ENCODE measurements at places on chromosomes 12 and 14.

DNA sequence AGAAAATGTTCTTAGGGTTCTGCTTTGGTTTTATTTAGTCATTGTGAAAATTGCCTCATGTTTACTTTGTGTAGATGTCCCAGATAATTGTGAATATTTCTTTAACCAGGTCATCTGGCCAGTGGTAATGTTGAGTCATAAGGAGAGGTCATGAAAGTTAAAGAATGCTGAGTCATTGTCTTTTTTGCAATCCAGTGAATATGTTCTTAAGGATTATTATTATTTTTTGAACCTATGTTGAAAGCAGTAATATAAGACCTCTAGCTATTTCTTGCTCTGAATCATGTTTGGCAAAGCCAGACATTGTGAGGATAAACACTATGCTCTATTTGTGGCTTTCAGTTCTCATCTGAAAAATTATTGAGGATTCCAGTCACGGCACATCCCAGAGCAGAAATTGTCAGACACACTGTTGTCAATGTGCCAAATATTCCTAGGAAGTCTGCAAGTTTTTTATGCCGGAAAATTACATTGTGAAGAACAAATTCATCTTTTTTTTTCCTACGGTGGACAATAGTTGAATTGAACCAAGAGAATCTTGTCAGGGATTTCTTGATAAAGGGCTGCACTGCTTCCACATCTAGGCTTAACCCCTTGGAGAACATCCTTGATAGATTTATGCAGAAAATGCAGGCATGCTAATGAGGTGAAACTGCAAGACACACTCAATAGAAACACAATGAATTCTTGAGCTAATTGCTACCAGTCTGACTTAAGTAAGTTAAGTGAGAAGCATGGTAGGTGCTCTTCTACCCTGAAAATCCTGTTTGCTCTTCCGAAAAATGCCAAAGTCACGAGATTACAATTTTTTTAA is 369.6 kb downstream of the ATP23 start:
- DNase-seq: no peak

DNA sequence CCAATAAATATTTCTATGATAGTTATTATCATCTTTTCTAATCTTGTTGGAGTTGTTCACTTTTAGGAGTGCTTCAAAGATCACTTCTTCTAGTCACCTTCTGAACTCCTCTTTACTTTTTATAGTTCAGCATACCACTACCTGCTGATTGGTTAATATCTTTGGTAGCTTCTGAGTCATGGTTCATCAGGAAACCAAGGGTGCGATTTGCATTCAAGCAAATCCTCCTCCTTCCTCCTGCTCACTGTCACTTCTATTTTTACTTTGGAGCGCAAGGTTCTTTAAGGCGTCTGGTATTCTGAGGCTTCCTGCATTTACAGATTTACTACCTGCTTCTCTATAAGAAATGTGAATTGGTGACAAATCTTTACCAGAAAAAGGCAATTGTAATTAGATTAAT is 24.0 kb downstream of the SYT1 start:
- no peak for DNase-seq

DNA sequence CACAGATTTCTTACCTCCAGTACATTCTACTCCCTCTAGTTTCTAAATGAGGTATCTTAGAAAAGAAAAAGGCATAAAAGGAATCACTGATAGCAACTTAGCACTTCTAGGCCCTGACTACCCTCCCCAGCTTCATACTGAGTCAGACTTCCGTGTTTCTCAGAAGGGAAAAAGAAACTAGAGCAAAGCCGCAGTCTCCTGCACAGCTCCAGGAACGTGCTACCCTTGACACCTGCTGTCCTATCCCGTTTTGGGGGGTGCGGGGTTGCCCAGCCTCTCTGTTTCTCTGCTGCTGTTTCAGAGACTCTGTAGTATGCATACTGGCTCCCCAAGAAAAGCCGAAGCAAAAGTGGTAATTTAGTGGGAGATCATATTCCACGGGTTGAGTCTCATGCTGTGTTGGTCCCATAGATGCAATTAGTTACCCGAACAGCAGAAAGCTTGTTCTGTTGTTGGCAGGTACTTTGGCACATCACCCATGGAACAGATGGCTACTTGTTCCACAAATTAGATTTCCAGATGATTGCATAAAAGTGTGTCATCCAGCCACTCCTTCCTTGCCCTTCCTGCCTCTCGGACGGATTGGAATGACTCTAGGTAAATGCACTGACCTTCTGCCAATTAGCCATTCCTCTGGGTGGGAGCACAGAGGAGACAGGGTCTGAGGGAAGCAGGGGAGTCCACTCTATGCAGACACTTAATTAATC is 438.1 kb downstream of the FUT8 start:
- no peak for DNase-seq

GRCh38 chr12:98856897-98857540 is 211.9 kb downstream of the APAF1 start:
- no peak for DNase-seq

- DNase-seq: no peak
Measured at GRCh38 chr14:84825481-84826251, 704.3 kb upstream of the FLRT2 start.

DNA sequence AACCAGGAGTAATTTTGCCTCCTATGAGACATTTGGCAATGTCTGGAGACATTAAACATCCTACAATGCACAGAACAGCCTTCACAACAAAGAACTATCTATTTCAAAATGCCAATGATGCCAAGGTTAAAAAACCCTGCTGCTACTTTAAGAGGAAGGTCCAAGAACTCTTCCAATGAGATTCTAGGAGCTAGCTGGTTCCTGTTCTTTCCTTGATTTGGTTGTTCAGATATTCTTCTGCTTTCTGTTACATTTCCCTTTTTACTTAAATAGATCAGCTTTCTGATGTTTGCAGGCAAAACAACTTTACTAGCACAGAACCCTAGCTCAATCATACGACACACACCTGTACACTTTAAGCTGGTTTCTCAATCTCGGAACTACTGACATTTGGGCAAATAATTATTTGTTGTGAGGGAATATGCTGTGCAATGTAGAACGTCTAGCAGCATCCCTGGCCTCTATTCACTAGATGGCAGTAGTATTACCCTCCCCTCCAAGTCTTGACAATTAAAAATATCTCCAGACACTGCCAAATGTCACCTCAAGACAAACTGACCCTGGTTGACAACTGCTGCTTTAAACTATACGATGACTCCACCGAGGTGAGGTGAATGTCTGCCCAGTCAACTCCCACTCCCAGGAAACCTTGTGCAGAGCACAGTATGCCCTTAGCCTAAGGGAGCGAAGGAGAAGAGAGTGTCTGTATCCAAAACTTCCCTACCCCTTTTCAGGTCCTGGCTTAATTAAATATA is 4.4 kb downstream of the BLTP3B start:
- DNase-seq: no peak

DNA sequence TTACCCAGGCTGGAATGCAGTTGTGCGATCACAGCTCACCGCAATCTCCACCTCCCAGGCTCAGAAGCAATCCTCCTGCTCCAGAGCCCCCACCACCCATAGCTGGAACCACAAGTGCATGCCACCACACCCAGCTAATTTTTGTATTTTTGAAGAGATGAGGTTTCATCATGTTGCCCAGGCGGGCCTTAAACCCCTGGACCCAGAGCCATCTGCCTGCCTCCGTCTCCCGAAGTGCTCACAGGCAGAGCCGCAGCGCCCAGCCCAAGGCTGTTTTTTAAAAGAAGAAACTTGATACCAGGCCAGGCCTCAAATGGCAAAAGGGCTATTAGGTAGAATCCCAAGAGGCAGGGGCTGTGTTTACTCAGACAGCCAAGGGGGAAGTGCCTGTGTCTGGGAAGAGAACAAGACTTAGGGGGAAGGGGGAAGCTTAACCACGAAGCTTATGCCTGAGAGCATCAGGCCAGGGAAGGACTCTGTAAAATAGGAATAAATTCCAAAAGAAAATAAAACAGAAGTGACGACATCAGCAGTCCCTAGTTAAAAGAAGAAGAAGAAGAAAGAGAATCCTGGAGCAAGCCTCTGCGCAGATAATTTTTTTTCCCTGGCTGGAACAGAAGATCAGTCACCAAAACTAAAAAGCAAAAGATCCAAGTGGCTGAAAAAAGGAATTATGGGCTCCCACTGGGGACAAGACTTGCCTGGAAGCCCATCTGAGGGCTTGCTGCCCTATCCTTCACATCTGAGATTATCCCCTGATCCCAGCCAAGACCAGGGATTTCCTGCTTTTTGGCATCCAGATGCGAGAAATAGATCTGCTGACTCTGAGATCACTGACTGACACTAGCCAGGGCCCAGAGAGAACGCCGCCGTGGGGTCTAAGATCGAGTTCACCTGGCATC is 170.5 kb downstream of the NDUFA12 start:
- no peak for DNase-seq

DNA sequence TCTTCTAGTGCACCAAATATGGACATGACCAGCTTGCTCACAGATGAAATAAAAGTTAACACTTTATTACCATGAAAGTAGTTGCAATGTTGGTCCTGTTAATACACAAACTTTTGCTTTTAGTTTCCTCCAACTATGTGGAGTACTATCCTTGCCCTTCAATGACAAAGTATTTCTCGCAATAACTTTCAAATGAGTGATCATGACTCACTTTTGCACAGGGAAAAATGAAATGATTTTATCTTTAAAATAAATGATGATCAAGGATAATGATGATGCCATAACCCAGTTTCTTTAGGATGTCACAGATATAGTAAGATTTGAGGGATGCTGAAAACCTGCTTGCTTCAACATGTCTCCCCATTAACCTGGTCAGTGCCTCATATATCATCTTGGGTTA is 254.0 kb upstream of the KITLG start:
- no peak for DNase-seq

- no peak for DNase-seq
Measured at GRCh38 chr12:58408516-58408915, 467.1 kb downstream of the ATP23 start.

GRCh38 chr12:90058704-90059103 is 350.1 kb upstream of the ATP2B1 start:
- no peak for DNase-seq

GRCh38 chr12:101925361-101925760 is 48.0 kb downstream of the DRAM1 start:
- DNase-seq: no peak

DNA sequence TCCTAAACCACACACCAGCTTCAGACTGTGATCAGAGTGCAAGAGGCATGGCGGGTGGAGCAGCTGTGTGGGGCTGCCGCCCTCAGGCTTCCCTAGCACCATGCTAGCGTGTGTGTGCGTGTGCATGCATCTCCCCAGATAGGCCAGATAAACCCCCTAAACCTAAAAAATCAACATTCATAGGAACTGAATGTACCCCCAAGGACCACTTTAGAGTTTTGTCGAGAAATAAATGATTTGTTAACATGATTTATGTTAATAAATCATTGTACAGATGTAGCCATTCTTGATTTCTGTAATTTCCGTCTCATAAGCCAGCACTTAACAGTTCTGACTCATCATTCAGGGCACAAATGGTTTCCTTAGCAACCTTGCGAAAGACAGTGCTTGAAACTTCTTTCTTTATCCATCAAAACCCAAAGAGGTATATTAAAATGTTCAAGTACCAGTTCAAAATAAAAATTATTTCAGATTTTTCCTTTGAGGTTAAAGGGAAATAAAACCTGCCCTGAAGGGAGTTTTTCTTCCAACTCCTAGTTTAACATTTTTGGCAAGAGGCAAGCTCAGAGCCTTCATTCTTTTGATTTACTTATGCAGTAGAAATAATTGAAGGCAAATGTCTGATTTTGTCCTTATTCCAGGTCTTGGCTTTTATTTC is 206.2 kb upstream of the RGS6 start:
- DNase-seq: no peak

DNA sequence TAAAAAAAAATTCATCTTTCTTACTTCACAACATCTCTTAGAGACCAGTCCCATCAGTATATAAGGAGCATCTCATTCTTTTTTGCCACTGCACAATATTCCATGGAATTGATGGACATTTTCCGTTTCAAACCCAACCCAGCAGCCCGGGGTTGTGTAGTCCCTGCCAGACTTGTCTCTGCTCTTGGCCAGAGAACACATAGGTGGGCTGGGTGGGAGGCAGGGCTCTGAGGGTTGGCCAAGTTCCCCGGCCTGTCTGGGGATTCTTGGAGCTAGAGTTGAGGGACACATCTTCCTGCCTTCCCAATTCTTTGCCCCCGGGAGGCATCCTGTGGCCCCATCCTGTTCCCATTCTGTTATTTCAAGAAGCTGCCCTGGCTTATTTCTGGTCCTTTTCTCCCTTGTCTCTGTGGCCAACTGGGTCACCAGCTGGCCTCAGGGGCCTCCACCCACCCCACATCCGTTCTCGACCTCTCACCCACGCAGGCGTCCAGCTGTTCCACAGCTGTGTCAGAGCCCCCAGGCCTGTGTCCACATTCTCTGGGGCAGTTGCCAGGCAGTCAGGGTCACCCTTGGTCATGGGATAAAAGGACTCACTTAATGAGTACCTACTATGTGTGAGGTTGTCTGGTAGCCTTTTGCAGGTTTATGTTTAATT is 52.0 kb upstream of the CCDC63 start:
- DNase-seq: no peak

DNA sequence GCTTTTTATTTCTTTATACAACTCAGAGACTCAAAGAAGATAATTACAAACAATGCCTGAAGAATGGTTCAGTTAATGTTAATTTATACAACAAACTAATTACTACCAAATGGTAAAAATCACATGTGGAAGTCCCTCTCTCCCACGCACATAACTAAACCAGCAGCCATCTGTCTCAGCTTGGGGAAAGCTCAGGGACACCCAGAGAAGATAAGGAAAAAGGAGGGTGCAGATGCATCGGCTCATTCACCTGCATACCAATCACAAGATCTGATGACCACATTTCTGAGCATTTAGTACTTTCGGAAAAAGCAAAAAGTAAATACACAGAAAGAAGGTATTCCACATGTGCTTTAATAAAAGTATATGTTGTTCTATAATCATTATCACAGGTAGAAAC is 136.3 kb downstream of the SOX5 start:
- DNase-seq: no peak

GRCh38 chr12:51797301-51797700 is 51.2 kb downstream of the FIGNL2 start:
- no peak for DNase-seq

DNA sequence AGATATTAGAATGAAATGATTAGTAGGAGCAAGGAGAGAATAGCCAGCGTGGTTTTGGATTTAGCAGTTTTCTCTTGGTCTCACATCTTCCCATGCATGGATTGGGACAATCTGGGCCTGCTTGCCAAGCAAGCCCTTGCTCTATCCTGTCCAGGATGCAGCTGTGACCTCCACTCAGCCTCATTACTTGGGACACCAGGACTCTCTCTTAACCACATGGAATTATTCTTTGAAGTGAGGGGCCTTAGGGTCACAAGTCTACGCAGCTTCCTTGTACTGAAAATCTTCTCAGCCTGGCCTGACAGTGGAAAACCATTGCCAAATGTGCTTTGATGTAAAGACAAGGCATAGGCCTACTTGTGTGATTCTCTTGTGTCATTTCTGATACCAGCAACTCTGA is 28.0 kb upstream of the DCN start:
- no peak for DNase-seq

- no peak for DNase-seq
Measured at GRCh38 chr14:99527026-99527425, 45.8 kb downstream of the CCNK start.

DNA sequence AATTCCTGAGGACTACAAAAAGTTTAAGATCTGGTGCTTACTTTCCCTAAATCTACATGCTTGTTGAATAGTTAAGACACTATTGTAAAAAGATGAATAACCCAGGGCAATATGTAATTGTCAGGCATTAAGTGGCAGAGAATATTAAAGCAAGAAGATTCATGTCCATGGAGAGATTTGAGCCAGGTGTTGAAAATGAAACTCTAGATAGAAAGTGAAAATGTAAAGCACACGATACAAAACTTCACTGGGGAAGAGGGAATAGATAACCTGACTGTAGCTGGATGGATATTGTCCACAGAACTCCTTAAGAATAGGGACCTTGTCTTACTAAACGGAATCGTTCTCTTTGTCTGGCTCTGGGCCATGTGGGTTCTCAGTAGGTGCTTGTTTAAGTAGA is 5.0 kb downstream of the CAND1 start:
- no peak for DNase-seq
